Activated CD8-positive, alpha-beta memory T cell treated with anti-CD3 and anti-CD28 coated beads for 48 hours (primary cell): ENCODE measurements at places on chromosomes 2 and 18.

DNA sequence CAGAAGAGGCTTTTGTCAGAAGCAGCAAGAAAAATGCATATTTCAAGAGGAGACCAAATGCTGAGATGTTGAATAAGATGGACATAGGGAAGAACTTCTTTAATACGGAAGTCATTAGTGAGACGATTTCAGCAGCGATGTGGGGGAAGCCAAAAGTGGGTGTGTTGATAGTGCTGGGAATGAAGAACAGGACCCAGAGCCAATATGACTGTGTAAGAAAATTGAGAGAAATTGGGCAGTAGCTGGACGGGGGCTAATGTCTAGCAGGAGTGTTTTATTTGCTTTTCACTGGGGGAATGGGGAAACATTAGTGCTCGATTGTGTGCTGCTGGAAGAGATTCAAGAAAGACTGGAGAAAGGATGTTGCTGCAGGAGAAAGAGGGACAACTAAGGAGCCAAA is 788.7 kb upstream of the KLHL29 start:
- DNase-seq = no peak

DNA sequence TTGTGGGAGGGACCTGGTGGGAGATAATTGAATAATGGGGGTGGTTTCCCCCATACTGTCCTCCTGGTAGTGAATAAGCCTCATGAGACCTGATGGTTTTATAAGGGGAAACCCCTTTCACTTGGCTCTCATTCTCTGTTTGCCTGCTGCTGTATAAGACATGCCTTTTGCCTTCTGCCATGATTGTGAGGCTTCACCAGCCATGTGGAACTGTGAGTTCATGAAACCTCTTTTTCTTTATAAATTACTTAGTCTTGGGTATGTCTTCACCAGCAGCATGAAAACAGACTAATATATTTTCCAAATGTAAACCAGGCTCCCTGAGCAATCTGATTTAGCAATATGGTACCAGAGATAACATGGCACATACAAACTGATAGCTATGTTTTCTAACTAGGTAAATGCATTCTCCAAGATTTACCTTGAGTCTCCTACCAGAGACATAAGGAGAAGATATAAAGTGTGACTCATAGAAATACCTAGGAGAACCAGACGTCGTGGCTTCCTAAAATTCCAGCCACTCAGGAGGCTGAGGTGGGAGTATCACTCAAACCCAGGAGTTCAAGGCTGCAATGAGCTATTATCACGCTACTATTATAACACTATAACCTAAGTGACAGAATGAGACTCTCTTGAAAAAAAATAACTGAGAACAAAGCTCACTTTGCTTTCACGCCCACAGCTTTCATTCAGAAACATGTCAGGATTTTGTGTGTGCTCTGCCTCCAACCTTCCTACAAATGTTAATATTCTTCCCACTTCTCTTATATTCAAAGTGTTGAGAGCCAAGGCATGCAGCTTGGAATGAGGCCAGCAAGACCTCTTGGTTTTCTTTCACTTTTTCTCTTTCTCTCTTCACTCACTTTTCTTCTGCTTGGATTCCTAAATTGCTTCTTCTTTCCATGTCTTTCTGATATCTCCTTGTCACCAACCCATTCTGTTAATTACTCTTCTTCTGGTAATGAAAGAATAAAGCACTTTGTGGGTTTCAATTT is 263.9 kb upstream of the UBE2E3 start:
- no peak for DNase-seq

- DNase-seq = no peak
Observed at GRCh38 chr2:100208141-100208770, 65.9 kb upstream of the AFF3 start.

DNA sequence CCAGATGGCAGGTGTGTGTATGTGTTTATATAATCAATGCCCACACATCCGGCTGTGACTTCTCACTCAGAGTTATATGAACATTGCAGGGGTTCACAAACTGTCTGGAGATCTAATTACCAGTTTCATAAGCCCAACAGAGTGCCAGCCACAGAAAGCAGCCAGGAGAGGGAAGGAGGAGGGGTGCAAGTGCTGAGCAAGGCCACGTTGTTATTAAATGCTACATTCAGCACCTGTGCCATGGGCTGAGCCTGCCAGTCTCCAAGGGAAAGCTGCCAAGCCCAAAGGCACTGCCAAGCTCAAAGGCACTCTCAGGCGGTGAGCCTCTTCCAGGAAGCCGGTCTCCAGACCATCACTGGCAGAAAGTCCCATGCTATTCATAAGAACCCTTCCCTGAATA is 17.4 kb downstream of the XDH start:
- DNase-seq = no peak

DNA sequence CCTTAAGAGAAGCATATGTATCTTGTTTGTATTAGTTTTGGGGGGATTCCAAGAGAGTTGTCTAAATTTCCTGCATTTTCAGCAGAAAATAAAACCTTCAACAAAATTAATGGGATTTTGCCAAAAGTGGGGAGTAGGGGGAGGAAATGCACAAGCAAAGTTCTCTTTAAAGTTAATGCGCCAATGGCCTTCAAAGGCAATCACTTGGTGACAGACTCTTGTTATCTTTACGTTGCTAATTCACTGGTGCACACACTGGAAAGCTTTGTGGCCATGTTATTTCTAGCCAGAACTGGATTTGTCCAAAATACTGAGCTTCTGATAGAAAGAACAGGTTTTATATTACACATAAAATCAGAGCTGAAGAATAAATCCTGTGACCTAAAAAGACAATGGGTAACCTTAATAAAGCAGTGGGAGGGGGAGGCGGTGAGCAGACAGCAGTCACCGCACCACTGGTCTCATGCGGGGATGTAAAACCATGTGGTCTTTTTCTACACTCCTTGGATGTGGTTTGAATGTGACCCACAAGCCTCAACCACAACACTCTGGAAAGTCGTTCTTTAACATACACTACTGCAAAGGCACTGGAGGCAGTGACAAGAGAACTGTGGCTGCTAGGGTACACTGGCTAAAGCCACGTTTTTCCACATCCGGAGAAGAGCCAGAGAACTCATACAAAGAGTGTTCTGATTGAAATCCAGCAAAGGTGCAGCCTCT is 176.9 kb upstream of the SMAD7 start:
- no peak for DNase-seq

DNA sequence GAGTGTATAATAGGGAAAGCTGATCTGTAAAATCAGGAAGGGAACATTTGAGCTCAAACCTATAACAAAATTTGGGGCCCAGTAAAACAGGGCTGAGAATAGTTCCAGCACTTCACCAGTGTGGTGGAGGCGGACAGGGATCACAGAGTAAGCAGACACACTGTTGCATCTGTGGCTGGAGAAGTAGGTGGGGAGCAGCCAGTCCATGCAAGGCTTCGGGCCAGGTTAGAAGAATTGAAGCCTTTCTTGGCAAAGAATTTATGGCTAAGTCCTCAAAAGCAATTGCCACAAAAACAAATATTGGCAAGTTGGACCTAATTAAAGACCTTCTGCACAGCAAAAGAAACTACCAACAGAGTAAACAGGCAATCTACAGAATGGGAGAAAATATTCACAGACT is 93.8 kb upstream of the ZBTB14 start:
- DNase-seq = no peak

GRCh38 chr2:28626891-28627421 is 124.7 kb upstream of the PPP1CB start:
- no peak for DNase-seq

GRCh38 chr18:13649397-13650390 is 76.7 kb downstream of the FAM210A start:
- no peak for DNase-seq

- no peak for DNase-seq
Observed at GRCh38 chr2:135647836-135648579, 93.6 kb upstream of the UBXN4 start.

DNA sequence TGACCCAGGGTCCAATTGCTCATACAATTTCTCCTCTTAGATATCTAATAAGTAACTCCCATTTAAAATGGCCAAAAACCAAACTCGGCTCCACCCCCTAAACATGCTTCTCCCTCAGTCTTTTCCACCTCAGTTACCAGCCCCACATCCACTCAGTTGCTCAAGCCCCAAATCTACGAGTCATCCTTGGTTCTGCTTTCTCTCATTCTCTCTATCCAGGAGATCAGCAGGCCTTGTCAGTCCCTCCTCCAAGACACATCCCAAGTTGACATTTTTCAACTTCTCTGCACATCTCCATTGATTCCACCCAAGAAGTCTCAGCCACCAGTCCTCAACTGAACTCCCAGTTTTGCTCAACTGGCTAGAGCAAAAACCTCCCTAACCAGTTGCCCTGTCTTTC is 40.5 kb upstream of the RTN4 start:
- DNase-seq = no peak

GRCh38 chr2:128385365-128385764 is 66.7 kb upstream of the HS6ST1 start:
- no peak for DNase-seq
